ENCODE measurements at places on chromosomes 6 and 20.

DNA sequence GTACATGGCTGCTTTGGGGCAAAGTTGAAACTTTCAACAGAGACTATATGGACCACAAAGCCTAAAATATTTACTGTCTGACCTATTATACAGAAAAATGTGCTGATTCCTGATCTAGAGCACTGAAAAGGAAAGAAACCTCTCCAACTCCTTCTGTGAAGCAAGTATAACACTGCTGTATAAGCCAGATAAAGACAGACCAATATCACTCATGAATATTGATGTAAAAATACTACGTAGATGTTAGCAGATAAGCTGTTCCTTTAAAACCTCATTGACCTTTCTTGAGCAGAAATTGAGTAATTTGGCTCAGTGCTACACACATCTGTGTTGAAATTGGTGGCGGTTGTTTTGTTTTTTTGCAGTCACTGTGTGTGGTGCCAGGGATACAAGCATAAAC lies 69.9 kb upstream of the HDAC2 start:
- DNase-seq = no peak

- DNase-seq = no peak
These were observed 61.2 kb upstream of the HBS1L start for GRCh38 chr6:135115834-135116233.

GRCh38 chr6:129312880-129313279 lies 397.1 kb downstream of the ARHGAP18 start:
- DNase-seq = no peak

DNA sequence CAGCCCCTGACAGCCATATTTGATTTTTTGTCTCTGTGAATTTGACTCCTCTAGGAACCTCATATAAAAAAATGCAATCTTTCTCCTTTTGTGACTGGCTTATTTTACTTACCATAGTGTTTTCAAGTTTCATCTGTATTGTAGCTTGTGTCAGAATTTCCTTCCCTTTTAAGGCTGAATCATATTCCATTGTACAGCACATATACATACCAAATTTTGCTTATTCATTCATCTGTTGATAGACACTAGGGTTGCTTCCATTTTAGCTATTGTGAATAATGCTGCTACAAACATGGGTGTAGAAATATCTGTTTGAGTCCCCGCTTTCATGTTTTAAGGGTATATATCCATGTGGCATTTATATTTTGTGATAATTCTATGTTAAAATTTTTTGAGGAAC lies 49.2 kb upstream of the RNF217 start:
- DNase-seq = no peak

DNA sequence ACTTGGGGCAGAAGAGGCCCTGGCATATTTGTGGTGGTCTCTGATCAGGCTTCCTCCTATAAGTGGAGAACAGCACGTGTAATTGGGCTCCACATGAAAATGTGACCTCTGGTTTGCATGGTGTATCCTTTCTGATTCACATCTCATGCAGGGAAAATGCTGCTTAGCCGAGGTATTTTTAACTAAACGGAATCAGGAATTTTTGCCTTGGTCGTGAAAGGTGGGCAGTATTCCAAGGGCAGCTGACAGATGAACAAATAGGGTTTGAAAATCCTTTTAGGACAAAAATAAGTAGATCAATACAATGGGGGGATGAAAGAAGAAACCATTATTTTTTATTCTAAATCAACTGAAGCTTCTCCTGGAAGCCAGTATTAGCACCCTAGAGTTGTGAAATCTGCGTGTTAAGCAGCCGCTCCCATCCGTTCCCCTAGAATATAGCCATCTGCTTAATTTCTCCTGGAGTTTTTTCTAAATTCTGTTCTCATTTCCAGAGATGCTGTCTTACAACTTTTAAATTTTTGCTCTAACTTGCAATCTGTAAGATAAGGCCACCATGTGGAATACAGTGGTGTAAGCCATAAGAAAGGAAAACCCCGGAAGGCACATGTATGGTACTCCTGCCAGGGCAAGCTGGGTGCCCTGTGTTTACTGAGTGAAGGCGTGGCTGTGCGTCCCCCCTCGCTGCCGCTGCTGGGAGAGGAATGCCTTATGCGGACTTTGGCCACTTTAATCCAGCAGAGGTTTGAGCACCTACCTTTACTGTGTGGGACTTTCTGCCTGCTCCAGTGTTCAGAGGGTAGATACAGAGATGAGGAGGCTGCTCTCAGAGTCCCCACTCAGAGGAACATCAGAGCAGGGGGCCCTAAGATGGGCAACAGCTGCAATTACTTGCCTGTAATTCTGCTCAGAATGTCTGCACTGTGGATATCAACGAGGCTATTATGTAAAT lies 52.4 kb downstream of the SYNJ2 start:
- no peak for DNase-seq

DNA sequence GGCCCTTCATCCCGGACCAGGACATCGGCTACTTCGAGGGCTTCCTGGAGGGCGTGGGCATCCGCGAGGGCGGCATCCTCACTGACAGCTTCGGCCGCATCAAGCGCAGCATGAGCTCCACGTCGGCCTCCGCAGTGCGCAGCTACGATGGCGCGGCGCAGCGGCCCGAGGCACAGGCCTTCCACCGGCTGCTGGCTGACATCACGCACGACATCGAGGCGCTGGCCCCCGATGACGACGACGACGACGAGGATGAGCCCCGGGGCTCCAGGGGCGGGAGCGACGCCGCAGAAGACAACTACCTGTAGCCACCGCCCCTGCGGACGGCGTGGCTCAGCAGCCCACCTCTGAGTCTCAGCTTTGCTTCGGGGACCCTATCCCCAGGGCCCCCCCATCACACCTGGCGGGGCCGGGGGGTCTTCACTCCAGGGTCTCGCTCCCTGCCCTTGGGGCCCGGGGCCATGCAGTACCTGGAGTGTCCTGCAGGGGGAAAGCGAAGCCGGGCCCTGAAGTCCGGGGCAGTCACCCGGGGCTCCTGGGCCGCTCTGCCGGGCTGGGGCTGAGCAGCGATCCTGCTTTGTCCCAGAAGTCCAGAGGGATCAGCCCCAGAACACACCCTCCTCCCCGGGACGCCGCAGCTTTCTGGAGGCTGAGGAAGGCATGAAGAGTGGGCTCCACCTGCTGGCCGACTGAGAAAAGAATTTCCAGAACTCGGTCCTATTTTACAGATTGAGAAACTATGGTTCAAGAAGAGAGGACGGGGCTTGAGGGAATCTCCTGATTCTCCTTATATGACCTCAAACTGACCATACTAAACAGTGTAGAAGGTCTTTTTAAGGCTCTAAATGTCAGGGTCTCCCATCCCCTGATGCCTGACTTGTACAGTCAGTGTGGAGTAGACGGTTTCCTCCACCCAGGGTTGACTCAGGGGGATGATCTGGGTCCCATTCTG lies 20.8 kb upstream of the HCK start:
- peak; percentile 33 for DNase-seq

- DNase-seq = no peak
These were observed 11.6 kb downstream of the YWHAB start for GRCh38 chr20:44897133-44897532.

DNA sequence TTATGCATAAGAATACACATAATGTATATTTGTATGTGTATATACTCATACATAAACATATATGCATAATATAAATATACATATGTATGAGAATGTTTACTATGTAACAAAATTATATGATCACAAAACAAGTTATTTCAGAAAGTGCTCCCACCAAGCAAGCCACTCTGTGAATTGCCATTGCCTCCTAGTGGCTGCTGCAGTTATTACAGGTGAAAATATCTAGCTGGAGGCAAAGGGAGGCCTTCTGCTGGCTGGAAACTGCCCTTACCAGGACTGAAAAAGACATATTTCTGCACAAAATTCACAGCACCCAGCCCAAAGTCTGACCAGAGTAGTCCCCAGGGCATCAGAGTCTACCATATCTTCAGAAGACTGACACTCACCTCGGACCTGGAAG lies 14.4 kb upstream of the ADAM33 start:
- DNase-seq = no peak

- no peak for DNase-seq
These were observed 74.6 kb downstream of the MAP3K5 start for GRCh38 chr6:136717716-136717990.

- no peak for DNase-seq
These were observed 80.6 kb upstream of the PROKR2 start for GRCh38 chr20:5397393-5397792.

- no peak for DNase-seq
These were observed 44.7 kb upstream of the ESR1 start for GRCh38 chr6:151762817-151763216.

DNA sequence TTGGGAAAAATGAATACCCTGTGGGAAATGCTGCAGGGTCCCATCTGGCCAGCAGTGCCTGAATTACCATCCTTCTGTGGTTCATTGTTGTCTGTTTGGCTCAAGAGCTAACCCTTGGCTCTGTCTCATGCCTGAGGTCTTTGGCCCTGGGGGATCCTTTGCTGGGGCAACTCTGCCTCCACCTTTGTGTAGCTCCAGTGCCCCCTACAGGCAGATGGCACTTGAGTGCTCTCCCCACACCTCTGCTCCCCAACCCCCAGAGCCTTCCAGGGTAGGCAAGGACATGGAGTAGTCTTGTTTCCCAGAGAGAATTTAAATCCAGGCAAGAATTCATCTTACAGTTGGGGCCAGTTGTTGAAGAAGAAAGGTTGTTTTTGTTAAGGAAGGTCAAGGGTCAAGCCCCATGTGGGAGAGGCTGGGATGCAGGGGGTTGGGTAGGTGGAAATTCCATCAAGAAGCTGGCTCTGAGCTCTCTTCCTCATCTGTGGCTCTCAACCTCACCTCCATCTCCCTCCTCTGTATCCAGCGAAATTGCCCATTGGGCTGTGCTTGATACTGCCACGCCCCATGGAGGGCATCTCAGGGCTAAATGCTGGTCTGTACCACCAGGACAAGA lies 44.2 kb downstream of the ZNF831 start:
- DNase-seq = no peak
